ENCODE measurements at places on chromosomes 4 and X.
A peak's percentile ranks its signal among the peaks of the same experiment; 100 is the strongest.

GRCh38 chr4:72283357-72283756 lies 251.6 kb downstream of the NPFFR2 start:
- H3K4me1 ChIP-seq: no peaks in the 10 kb centered on the region
- DNase-seq: no peak
- H3K4me3 ChIP-seq: no peak overlapping the region

- peak overlapping the region; percentile 96 for H3K4me3 ChIP-seq
- peaks cover 2% of the 10 kb centered on the region for H3K27me3 ChIP-seq
- H3K36me3 ChIP-seq: no peaks in the 10 kb centered on the region
- H3K4me1 ChIP-seq: no peaks in the 10 kb centered on the region
Observed at GRCh38 chrX:110318664-110318968, 731 bp upstream of the AMMECR1 start.

DNA sequence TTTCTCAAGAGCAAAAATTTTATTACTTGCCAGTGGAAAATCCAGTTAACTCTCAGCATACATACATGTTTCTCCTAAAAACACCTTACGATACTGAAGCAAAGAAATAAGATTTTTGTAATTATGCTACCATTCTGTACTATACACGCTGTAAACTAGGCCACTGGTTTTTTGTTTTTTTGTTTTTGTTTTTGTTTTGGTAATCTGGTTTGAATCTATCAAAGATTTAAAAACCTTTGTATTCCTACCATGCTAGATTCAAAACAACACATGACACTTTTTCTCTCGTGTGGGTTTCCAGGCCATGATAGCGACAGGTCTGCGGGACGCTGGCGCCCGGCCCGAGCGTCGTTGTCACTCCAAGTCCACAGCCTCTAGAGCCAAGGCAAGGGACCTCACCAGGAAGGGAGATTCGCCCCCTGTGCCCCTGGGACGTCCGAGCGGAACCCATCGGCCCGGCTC lies 723 bp downstream of the TMEM192 start:
- no peak for DNase-seq
- no peaks in the 10 kb centered on the region for H3K27me3 ChIP-seq
- no peaks in the 10 kb centered on the region for H3K36me3 ChIP-seq

DNA sequence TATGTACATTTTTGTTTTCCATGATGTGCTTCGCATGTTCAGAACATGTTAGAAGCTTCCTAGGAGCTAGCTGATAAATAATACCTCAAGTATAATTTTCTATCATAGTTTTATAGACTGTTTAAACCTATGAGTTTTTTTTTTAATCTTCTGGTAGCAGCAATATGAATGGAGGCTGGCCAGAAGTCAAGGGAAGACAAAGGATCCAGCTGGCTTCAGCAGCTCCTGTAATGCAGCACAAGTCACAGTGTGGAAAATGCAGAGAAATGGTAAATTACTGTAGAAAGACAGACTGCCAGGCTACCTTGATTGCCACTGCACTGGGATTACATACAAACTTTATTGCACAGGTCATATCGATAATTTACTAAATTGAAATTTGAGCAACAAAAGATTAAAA lies 537.9 kb downstream of the IQCM start:
- no peaks in the 10 kb centered on the region for H3K4me1 ChIP-seq
- H3K27ac ChIP-seq: no peak overlapping the region
- H3K27me3 ChIP-seq: no peaks in the 10 kb centered on the region
- no peak overlapping the region for H3K4me3 ChIP-seq
- H3K36me3 ChIP-seq: no peaks in the 10 kb centered on the region

GRCh38 chr4:150999086-150999485 lies 16.0 kb downstream of the LRBA start:
- no peak for DNase-seq
- no peaks in the 10 kb centered on the region for H3K27me3 ChIP-seq
- H3K36me3 ChIP-seq: no peaks in the 10 kb centered on the region
- no peaks in the 10 kb centered on the region for H3K4me1 ChIP-seq
- H3K4me3 ChIP-seq: no peak overlapping the region

GRCh38 chr4:52094376-52095145 lies 43.5 kb downstream of the SPATA18 start:
- DNase-seq: no peak
- H3K4me3 ChIP-seq: no peak overlapping the region
- no peaks in the 10 kb centered on the region for H3K27me3 ChIP-seq
- H3K4me1 ChIP-seq: no peaks in the 10 kb centered on the region
- H3K27ac ChIP-seq: no peak overlapping the region

GRCh38 chr4:91280551-91281290 lies 1023.0 kb upstream of the GRID2 start:
- H3K36me3 ChIP-seq: no peaks in the 10 kb centered on the region
- H3K4me3 ChIP-seq: no peak overlapping the region
- H3K27ac ChIP-seq: no peak overlapping the region
- H3K4me1 ChIP-seq: no peaks in the 10 kb centered on the region

GRCh38 chrX:2707334-2707760 lies 16.3 kb downstream of the CD99 start:
- peaks cover 6% of the 10 kb centered on the region for H3K36me3 ChIP-seq
- no peaks in the 10 kb centered on the region for H3K27me3 ChIP-seq
- H3K4me1 ChIP-seq: peaks cover 25% of the 10 kb centered on the region
- H3K27ac ChIP-seq: peak overlapping the region; percentile 25

GRCh38 chrX:45363596-45363995 lies 162.9 kb upstream of the DIPK2B start:
- no peaks in the 10 kb centered on the region for H3K27me3 ChIP-seq
- no peaks in the 10 kb centered on the region for H3K4me1 ChIP-seq
- no peak for DNase-seq
- no peak overlapping the region for H3K4me3 ChIP-seq

DNA sequence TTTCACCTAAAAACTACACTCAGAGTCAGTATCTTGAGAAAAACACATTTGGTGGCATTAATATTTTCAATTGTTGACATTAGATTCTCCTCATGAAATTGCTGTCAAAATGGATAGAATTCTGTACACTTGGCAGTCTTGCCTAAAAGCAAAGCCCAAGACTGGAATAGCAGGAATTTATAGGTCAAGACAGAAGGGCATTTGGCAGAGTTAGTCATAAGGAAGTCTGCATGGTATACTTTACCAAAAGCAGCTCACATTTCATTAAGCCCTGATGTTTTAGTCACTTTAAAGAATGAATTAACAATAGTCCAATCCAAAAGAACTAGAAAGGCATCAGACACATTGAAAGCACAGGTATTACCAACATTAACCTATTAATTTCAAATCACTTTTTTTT lies 7.1 kb downstream of the CCDC160 start:
- H3K27ac ChIP-seq: no peak overlapping the region
- peaks cover 1% of the 10 kb centered on the region for H3K27me3 ChIP-seq

DNA sequence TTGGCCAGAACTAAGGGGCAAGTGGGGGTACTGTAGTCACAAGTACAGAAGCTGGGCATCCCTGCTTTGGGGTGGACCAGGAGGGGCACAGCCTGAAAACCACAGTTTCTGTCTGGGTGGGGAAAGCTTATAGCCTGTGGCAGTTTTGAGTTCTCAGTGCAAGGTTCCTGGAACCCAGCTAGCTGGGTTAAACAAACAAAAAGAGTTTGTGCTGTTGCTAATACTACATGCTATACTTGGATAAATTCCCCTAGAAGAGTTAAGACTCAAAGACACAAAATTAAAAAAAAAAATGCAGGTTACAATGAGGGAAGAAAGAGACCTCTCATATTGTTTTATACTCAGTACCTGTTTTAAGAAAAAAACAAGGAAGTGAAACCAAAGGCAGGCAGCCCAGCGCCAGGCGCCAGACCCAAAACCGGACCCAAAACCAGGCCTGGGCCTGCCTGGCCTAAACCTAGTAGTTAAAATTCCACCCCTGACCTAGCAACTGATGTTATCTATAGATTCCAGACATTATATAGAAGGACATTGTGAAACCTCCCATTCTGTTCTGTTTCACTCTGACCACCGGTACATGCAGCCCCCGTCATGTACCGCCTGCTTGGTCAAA lies 50.8 kb downstream of the SLC2A9 start:
- no peaks in the 10 kb centered on the region for H3K4me1 ChIP-seq
- H3K27ac ChIP-seq: no peak overlapping the region
- H3K27me3 ChIP-seq: no peaks in the 10 kb centered on the region
- H3K36me3 ChIP-seq: no peaks in the 10 kb centered on the region

- no peak for DNase-seq
- H3K27me3 ChIP-seq: peaks cover 2% of the 10 kb centered on the region
- no peak overlapping the region for H3K4me3 ChIP-seq
- no peaks in the 10 kb centered on the region for H3K36me3 ChIP-seq
Observed at GRCh38 chrX:108029928-108030711, 14.7 kb upstream of the VSIG1 start.

DNA sequence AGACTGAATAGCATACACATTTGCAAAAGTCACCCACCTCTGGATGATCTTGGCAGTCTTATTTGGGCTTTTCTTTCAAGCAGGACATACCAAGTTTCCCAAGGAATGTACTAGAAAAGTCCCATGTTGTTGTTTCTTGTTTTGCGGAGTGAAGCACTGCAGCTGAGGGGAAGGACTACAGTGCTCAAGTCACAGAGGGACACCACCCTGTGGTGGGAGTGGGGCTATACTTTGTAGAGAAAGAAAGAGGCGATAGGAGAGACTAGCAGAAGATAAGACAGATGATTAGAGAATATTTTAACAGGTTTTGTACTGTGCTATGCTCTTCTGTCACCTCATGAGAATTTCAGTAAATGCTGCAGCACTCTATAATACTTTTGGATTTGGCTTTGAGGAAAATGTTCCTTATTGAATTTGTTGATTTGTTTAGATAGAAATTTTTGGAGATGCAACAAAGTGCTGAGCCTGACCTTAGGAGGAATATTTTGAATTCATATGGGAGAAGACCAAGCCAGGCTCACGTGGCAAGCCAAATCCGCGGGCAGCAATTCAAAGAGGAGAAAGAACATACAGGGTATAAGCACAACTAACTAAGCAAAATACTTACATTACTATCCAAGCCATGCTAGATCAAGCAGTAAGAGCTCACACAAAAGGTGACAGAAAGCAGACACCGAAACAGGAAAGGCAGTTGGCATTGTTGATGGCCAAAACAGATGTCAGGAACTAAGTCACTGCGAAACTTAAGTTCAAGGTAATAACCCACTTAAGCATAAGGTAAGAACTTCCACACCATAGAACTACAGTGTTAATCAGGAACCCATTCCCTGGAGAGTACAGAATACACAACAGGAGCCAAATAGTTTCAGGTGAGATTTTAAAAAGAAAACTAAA lies 280.3 kb upstream of the INTU start:
- no peak overlapping the region for H3K4me3 ChIP-seq
- no peak for DNase-seq
- H3K27me3 ChIP-seq: no peaks in the 10 kb centered on the region
- H3K36me3 ChIP-seq: no peaks in the 10 kb centered on the region
- no peaks in the 10 kb centered on the region for H3K4me1 ChIP-seq
- no peak overlapping the region for H3K27ac ChIP-seq

GRCh38 chr4:25302626-25303025 lies 9.9 kb upstream of the ZCCHC4 start:
- DNase-seq: no peak
- H3K4me1 ChIP-seq: no peaks in the 10 kb centered on the region
- H3K36me3 ChIP-seq: no peaks in the 10 kb centered on the region

- no peaks in the 10 kb centered on the region for H3K27me3 ChIP-seq
- no peaks in the 10 kb centered on the region for H3K4me1 ChIP-seq
- no peaks in the 10 kb centered on the region for H3K36me3 ChIP-seq
Observed at GRCh38 chr4:21979196-21979595, 30.6 kb upstream of the KCNIP4 start.

GRCh38 chr4:173187732-173188131 lies 19.1 kb downstream of the GALNT7 start:
- no peak overlapping the region for H3K27ac ChIP-seq
- no peaks in the 10 kb centered on the region for H3K27me3 ChIP-seq
- H3K36me3 ChIP-seq: no peaks in the 10 kb centered on the region

DNA sequence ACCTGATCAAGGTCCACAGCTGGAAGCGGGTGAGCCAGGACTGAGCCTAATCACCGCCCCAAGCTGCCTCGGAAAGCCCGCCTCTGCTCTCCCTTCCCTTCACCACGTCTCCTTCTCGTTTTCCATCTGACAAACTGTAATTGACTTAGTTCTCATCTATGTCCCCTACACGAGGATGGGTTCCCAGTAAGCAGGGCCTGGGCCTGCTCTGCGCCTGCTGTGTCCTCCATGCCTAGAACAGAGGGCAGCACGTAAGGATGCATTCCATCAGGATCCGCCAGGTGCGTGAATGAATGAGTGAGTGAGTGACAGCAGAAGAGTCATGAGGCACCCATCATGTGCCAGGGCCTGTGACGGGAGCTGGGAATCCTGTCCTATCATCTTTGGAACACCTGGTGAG lies 86.7 kb downstream of the JAKMIP1 start:
- no peaks in the 10 kb centered on the region for H3K27me3 ChIP-seq
- no peaks in the 10 kb centered on the region for H3K36me3 ChIP-seq
- no peak overlapping the region for H3K4me3 ChIP-seq
- no peaks in the 10 kb centered on the region for H3K4me1 ChIP-seq

DNA sequence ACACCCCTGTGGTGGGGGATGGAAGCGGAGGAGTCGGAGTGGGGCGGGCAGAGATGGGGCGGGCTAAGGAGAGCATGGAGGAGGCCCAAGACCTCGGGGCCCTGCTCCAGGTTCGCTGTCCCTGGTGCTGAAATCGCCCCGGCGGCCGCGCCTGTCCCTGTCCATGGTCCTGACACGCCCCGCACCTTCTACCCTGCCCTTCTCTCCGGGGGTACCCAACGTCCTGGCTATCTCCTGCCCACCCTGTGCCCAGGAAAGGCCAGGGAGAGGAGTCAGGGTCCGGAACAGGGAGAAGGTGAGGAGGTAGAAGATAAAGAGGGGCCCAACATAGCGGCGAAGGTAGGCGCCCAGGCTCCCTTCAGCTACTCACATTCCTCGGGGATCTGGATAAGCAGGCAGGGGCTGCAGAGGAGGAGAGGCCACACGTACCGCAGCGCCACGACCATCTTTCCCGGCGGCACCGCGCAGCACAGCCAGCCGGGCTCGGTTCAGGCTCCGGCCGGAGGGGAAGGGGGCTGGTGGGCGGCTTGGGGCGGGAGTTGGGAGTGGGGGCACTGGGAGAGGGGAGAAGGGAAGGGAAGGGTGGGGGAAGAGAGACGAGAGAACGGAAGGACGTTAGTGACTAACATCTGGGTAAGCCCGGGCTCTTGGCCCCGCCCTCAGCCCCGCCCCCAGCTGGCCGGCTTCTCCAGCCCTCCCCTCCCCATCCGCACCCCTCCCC lies 10.4 kb downstream of the L1CAM start:
- no peaks in the 10 kb centered on the region for H3K36me3 ChIP-seq
- H3K27ac ChIP-seq: no peak overlapping the region
- no peaks in the 10 kb centered on the region for H3K4me1 ChIP-seq
- no peak overlapping the region for H3K4me3 ChIP-seq
- no peak for DNase-seq

GRCh38 chrX:118872102-118872566 lies 48.5 kb downstream of the ZCCHC12 start:
- no peaks in the 10 kb centered on the region for H3K4me1 ChIP-seq
- H3K36me3 ChIP-seq: no peaks in the 10 kb centered on the region
- H3K27me3 ChIP-seq: no peaks in the 10 kb centered on the region
- no peak overlapping the region for H3K27ac ChIP-seq
- DNase-seq: no peak

DNA sequence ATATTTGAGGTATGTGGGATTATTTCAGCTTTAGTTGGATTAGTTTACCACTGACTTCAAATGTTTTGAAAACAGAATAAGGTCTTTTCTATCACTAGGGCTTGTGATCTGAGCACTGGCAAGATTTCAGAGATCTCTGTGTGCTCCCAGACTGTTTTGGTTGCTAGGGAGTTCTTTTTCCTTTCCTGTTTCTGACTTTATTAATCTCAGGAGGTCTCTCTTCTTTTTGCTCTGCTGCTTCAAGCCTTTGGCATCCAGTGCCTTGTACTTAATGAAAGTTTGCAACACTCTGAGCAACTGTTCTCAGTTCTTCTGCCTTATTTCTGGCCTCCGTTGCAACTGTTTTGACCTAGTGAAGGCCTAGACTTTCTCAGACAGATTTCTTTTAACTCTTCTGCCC lies 32.1 kb upstream of the PAQR3 start:
- no peak for DNase-seq
- H3K27me3 ChIP-seq: peaks cover 3% of the 10 kb centered on the region
- no peaks in the 10 kb centered on the region for H3K36me3 ChIP-seq
- H3K27ac ChIP-seq: no peak overlapping the region
- no peaks in the 10 kb centered on the region for H3K4me1 ChIP-seq
